AG04449 (cell line): ENCODE measurements at places on chromosomes 13 and 19.

- no peak for DNase-seq
Observed at GRCh38 chr19:1254081-1254527, 5.7 kb downstream of the MIDN start.

DNA sequence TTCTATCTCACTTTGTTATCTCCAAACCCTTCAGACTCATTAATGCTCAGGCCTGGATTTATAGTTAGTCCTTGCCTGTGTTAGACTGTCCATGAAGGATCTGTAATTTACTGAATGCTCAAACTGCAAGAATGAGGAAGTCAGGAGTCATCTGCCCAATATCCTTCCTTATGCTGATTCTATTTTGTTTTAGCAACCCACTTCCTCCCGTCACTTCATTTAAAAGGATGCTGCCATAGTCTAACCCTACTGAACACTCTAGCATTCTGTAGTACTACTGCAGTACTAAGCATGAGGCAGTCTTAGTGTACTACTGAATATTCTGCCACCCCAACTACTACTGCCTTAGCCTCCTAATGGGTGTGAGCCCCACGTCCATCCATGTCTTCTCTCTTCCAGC, 1.5 kb downstream of the FCAR start:
- no peak for DNase-seq

DNA sequence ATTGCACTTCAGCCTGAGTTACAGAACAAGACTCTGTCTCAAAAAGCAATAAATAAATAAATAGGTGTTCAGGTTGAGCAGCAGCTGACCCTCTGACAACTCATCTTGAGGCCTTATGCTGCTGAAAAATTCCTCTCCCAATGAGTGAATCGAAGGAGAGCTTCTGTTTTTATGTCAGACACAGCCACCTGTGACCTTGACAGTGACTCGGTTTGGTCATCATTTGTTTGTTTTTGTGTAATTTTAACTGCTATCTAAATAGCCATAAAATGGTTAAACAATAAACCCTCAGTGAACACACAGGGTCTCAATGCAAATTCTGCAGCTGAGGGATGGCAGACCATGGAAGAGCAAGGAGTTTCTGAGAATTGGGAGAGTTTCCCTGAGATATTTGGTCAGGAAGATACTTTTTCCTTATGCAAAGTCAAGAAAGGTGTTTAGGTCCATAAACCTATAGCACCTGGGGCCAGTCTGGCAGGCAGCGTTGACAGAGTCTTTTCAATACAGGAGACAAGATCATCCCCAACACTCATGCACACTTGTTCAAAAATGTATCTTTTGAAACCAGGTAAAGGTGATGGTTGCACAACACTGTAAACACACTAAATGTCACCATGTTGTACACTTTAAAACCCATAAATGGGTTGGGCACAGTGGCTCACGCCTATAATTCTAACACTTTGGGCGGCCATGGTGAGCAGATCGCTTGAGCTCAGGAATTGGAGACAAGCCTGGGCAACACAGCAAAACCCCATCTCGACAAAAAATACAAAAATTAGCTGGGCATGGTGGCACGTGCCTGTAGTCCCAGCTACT, 16.6 kb upstream of the SLC25A30 start:
- no peak for DNase-seq

DNA sequence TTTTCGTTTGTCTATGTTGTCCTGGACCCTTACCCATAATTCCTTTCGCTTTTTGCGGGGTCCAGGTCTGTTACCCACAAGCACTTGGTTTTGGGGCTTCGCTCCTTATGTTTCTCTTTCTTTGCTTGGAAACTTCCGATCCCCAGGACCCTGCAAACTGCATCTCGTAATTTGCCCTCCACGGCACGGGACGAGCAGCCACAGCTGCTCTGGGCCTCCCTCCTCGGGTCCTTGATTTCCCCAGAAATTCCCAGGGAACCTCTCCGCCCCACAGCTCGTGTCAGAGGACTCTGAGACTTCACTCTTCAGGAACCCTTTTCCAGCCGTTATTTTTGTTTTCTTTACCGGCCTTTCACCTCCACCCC, 599 bp downstream of the SNRNP70 start:
- no peak for DNase-seq

DNA sequence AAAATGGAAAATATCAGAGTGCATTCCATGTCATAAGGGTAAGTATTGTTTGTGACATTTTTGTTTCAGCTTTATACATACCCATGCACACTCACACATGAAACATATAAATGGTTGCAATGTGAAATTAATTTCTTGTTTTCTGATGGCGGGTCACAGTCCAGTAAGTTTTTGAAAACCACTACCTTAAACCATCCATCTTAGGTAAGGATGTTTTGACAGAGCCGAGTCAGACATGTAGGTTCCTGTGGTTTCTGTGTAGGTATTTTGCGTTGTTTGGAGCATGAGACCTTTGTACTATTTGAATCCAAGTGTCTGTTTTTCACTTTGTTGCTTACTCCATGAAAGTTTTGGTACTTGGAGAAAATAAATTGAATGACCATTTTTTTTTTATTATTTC, 121.7 kb downstream of the B3GLCT start:
- no peak for DNase-seq

- no peak for DNase-seq
Observed at GRCh38 chr19:32269831-32270230, 75.6 kb upstream of the ZNF507 start.

DNA sequence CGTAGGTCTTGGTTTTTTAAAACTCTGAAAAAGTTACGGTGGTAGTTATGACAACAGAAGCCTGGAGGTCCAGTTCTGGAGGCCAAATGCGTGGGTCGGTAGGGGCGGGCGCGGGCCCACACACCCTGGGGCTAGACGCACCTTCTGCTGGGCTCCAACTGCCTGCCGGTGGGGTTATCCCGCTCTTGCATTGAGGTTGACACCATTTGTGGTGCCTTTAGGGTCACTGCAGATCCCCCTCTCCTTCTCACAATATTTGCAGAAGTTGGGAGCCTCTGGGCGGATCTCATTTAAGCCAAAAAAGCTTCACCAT, 81.6 kb downstream of the CHST8 start:
- no peak for DNase-seq

DNA sequence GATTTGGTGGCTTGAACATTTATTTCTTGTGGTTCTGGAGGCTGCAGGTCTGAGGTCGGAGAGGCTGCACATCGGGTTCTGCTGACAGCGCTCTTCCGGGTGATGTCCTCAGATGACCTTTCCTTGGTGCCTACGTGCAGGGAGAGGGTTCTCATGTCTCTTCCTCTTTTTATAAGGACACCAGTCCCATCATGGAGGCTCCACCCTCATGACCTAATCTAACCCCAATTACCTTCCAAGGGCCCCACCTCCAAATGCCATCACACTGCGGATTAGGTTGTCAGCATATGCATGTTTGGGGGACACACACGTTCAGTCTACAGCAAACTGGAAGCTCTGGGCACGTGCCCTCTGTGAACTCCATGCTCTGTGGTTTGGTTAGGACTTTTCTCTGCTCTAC, 338.6 kb downstream of the FGF9 start:
- DNase-seq: no peak

DNA sequence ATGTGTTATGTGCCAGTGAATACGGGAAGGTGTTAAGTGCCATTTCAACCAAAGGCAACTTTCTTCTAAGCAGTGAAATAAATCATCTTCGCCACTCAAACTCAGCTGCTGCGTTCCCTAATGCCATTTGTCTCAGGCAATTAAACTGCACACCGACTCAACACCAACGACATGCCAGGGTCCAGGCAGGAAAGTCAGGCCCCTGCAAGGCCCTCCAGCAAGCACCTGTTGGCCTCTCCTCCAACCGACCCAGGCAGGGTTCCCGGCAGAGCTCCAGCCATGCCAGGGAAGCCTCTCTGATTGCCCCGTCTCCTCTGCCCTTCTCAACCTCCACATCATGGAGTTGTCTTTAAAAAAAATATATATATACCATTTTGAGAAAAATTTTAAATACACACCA, 21.8 kb downstream of the SAFB2 start:
- DNase-seq: no peak

DNA sequence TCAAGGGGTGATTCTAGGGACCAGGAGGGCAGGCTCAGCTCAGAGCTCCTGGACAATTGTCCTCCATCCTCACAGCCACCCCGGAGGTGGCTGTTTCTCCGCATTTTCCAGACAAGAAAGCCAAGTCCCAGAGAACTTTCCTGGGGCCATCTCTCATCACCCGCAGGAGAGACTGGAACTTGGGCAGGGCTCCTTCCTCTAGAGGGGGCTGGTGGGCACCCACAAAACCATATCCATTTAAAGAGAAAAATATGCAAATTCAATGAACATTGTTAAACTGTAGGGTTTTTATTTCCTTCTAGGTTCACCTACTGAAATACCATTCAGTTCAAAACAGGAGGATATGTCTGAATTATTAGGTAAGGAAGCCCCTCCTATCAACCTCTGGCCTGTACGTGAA, 16.6 kb downstream of the SPACA7 start:
- DNase-seq: no peak

GRCh38 chr13:40060296-40061007, 405.0 kb downstream of the COG6 start:
- peak; percentile 12 for DNase-seq

DNA sequence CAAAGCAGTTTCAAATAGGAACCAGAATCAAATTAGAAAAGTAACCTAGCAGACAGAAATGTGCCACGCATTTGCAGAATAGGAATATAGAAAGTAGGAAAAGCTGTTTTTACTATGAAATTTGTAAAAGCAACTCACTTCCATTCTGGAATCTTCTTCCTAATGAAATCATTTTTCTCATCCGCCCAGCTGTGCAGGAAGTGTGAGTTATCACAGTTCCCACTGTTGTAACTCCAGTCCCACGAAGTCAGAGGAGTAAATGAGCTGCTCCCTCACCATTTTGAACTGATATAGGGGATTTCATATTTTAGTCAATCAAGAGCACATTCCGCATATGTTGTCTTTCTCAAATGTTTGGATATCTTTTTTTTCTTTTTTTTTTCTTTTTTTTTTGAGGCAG, 230.8 kb downstream of the TBC1D4 start:
- DNase-seq: no peak

DNA sequence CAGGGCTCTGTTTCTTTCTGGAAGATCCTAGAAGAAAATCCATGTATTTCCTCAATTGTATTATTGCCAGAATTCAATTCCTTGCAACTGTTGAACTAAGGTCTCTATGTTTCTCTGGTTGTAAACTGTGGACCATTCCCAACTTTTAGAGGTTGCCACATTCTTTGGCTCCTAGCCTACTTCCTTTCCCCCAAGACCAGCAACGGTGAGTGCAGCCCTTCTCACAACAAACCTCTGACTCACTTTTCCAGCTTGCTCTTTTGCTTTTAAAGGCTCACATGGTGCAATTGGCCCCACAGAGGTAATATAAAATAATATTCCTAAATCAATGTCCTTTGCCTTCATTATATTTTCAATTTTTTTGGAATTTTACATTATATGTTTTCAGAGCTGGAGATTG, 371.3 kb downstream of the SLITRK5 start:
- no peak for DNase-seq

GRCh38 chr19:275000-275399, 16.2 kb downstream of the PLPP2 start:
- DNase-seq: no peak

DNA sequence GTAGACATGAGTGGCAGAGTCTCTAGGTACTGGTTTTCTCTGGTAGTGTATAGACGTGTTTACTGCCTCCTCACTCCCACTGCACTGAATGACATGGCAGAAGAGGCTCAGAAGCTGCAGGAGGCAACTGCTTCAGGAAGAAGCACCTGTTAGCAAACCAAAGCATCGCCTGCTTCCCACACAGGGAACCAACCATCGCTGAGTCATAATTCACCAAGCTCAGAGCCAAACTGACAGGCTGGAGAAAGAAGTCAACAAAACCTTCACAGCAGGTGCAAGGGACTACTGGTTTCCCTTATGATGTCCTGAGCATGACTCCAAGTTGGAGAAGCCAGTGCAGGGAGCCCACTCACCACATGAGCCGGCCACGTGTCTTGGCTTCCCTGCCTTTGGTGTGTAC, 69.8 kb downstream of the KCTD12 start:
- no peak for DNase-seq

- no peak for DNase-seq
Observed at GRCh38 chr13:79194727-79195126, 211.3 kb downstream of the RBM26 start.

DNA sequence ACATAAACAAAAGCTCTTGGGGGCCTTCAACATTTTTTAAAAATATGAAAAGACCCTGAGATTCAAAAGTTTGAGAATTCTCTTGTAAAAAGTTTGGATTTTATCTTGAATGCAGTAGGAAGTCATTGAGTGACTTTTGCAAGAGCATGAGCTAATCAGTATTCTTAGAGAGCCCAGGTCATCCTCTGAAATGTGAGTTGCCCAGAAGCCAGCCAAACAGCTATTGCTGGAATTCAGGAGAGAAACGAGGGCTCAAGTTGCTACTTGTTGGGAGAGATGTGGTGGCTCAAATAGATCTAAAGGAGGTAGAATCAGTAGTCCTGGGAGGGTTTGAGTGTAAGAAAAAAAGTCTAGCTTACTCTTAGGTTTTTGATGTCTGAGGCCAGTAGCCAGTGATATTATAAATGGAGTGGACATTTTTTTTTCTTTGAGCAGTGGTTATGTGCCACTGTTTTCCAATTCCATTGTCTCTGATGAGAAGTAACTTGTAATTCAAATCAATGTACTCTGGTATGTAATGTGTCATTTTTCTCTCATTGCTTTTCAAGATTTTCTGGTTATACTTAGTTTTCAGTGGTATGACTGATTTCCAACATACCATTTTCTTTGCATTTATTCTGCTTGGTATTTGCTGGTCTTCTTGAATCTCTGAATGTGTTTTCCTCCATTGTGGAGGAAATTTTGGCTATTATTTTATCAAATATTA, 30.7 kb downstream of the LMO7 start:
- DNase-seq: no peak

DNA sequence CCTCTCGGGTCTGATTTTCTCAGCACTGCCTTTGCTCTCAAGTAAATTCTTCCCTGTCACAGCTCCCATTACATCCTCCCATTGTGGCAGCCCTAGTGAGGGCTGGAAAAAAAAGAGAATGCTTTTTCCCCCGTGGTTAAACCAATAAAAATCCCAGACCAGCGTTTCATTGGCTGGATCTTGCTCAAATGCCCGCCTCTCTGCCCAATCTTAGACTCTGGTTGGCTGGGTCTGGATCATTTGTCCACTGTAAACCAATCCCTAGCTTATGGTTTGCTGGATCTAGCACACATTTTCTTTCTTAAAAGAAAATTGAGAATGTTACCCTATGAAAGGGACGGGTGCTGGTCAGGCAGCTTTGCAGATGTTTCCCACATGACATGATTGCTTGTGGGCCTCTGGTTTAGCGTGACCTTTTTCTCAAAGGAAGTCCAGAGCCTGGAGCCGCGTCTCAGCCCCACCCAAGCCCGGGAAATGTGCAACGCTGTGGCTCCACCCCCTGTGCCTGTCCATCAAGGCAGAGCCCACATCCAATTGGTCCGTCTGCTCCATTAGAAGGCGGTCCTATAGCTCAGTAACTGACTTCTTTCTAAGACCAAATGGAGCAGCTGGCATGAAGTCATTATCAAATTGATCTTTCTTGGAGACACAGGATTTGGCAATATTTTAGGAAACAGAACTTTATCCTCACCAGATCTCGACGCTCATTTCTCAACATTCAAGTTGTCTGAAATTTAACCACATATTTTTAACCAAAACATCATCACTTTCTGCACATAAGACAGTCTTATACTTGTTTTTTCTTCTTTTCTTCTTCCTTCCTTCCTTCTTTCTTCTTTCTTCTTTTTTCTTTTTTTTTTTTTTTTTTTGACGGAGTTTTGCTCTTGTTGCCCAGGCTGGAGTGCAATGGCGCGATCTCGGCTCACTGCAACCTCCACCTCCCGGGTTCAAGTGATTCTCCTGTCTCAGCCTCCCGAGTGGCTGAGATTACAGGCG, 2.6 kb upstream of the MCEMP1 start:
- no peak for DNase-seq

GRCh38 chr13:61040181-61040580, 375.5 kb downstream of the PCDH20 start:
- DNase-seq: no peak
